ENCODE measurements at places on chromosomes 2 and 18.

- no peak for DNase-seq
Measured at GRCh38 chr2:84306361-84306760, 152.7 kb downstream of the SUCLG1 start.

DNA sequence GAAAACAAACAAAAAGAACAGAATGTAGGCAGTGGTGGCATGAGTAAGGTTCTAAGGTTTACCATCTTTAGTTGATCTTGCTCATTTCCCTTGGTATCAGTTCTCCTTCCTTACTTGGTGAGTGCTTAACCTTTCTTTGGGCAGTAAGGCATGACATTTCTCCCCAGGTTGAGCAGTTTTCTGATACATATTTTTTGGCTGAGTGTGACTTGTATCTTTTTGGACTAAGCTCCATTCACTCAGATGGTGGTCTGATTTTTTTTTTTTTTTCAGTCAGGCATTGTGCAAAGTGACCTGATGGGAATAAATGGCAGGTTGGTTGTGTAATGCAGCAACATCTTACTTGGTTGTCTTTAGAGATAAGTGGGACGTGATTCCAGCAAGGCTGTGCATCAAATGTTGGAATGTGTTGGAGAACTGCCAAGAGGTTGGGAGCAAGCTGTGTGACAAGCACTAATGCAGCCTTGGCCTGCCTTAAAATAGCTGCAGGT is 15.1 kb downstream of the SPTBN1 start:
- peak; percentile 23 for DNase-seq

DNA sequence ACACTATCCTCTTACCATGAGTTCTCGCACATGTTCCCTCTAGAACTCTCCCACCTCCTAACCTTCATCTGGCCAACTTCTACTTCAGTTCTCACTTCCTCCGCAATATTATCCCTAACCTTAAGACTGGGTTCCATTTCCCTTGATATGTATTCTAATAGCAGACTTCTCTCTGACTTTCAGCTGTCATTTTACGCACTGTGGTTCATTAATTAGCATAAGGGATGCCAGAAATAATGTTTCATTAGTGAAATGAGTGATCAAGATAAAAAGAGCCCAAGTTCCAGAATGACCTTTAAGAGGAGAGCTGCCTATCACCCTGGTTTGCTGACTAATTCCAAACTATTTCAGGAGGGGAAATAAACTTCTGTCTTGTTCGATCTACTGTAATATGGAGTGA is 108.6 kb upstream of the CCDC150 start:
- DNase-seq = no peak

DNA sequence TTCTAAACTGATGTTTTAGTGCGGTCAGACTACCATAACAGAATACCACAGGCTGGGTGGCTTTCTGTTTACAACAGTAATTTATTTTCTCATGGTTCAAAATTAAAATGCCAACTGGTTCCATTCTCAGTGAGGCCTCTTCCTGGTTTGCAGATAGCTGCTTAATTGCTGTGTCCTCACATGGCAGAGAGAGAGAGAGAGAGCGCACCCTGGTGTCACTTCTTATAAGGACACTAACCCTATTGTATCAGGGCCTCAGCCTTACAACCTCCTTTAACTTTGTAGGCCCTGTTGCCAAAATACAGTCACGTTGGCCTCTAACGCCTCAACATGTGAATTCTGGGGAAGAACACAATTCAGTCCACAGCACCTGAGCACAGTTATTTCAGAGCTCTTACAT is 37.5 kb upstream of the ZNF385B start:
- DNase-seq = no peak

DNA sequence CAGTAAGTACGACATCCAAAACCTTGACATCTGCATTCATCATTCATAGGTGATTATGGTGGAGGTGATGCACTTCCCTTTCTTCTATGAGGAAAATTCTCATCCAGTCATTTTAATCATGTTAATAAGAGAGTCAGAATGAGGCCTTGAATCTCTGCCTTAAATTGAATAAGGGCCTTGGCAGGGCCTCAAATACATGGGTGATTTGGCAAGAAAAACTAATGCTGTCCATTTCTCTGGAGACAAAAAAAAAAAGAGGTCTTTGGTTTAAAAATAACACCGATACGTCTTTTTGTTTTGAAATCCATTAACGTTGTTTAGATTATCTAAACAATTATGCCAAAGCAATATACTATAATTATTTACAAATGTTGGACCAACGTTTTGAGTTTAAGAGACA is 8.1 kb downstream of the COLEC12 start:
- no peak for DNase-seq

DNA sequence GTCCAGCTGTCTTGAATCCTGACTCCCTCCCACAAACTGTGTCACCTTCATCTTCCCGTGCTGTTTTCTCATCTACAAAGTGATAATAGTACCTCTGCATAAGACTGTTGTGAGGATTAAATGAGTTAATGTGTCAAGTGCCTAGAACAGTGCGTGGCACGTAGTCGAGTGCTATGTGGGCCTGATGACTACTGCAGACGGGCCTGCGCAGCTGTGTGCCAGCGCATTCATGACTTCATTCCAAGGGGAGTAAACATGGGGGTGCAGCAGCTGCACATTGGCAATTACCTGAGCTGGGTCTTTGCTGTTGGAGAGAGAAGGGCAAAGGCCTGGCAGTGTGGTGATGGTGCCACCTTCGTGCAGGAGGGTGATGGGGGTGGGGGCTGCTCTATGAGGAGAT is 5.0 kb downstream of the TEX44 start:
- DNase-seq = no peak

- no peak for DNase-seq
Measured at GRCh38 chr2:54480025-54480424, 23.9 kb downstream of the SPTBN1 start.

DNA sequence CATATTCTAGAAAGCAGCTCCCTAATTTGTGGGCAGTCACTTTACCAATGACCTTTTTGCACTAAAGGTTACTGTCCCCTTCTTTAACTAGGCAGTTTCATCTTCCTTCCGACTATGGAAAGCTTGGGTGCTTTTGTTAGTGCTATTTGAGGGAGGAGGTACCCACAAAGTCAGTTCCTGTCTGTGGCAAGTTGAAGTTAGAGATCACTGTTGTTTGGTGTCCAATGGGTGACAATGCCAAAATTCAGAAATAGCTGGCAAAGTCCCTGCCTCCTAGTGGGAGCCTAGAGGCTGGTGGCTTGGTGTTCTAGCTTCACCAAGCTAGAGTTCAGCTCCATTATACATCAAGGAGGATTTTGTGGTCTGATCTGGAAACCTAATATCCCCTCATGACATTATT is 87.1 kb upstream of the PNPT1 start:
- no peak for DNase-seq

- peak; percentile 54 for DNase-seq
Measured at GRCh38 chr2:45119855-45120254, 110.6 kb upstream of the SIX2 start.

DNA sequence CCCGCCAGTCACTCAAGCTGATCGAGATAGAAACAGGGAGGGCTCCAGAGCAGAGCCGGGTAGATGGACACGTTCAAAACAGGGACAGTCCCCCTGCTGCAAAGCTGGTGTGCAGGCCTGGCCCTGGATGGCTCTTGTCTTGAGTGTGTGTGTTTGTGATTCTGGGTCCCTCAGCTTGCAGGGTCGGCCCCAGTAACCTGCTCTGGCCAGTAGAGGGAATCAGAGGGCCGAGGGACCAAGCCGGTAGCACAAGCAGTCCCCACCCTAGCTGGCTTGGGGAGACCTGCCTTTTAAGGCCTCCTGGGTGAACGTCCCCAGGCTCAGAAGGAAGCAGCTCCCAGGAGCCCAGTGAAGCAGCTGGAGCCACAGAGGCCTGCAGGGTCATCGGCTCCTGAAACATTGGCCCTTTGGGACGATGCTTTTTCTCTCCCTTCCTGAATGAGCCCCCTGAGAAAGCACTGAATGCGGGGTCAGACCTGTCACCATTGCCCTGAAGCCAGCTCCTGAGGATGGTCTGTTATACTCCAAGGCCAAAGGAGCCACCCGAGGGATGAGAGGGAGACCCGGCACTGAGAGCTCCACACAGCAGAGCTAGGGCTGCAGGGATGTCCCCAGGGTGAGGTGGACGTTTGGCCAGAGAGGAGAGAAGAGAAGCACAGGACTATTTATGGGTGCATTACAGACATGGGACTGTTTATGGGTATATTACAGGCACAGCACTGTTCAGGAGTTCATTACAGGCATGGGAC is 15.4 kb upstream of the MLPH start:
- no peak for DNase-seq

Measured in AG04450 (cell line).